ENCODE measurements at places on chromosomes 1 and 21. TPM values are rescaled to one million over a fixed set of nuclear protein-coding genes. Genes with fewer than 3 reads are reported as not detected.

- H3K27ac ChIP-seq = no peak overlapping the region
- no peak for DNase-seq
- peaks cover 80% of the 10 kb centered on the region for H3K36me3 ChIP-seq
- H3K4me3 ChIP-seq = no peak overlapping the region
- peaks cover 3% of the 10 kb centered on the region for H3K4me1 ChIP-seq
These were observed 25.0 kb downstream of the SRSF4 start for GRCh38 chr1:29156543-29157268.

DNA sequence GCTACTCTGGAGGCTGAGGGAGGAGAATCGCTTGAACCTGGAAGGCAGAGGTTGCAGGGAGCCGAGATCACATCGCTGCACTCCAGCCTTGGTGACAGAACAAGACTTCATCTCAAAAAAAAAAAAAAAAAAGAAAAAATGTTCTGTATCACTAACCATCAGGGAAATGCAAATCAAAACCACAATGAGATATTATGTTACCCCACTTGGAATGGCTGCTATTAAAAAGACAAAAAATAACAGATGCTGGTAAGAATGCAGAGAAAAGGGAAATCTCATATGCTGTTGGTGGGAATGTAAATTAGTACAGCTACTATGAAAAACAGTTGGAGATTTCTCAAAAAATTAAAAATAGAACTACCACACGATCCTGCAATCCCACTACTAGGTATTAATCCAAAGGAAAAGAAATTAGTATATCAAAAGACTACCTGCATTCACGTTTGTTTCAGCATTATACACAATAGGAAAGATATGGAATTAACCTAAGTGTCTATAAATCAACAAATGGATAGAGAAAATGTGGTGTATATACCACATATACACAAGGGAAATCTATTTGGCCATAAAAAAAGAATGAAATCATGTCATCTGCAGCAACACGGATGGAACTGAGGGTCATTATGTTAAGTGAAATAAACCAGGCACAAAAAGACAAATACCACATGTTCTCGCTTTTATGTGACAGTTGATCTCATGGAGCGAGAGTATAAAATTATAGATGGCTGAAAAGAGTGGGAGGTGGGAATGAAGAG, 62.6 kb downstream of the ABL2 start:
- H3K36me3 ChIP-seq = no peaks in the 10 kb centered on the region
- no peak overlapping the region for H3K27ac ChIP-seq
- no peak for DNase-seq
- H3K4me1 ChIP-seq = no peaks in the 10 kb centered on the region

Gene LIN9
- total RNA-seq = 2.4 TPM

DNA sequence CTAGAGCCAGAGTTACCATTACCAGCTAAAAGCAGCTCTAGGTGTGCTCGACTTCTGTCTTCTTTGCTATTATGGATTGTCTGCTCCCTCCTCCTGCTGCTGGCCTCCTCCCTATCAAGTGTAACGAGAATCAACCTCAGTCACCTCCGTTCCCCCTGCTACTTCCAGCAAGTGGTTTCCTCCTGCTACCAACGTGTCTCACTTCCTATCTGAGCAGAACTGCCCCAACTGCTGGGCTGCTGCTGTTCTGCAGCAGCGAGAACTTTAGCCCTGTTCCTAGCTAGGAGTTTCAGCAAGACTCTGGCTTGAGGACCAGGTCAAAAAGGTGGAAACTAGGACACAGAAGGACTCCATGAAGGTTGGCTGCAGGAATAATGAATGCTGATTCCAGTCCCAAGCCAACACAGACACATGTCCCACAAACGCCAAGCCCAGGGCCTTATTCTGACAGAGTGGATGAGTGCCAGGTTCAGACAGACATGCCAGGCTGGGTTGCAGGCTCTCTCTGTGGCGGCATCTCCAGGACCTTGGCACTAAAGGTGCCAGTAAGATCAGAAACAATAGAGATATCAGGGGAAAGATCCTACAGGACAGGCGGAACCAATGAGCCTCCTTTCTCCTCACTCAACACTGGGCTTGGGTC, 46.9 kb downstream of the CD34 start:
- no peaks in the 10 kb centered on the region for H3K27me3 ChIP-seq
- no peak overlapping the region for H3K4me3 ChIP-seq
- H3K4me1 ChIP-seq = peaks cover 67% of the 10 kb centered on the region
- peaks cover 27% of the 10 kb centered on the region for H3K36me3 ChIP-seq

Gene CAMK1G
- total RNA-seq = not detected

GRCh38 chr1:182620924-182621585, 16.9 kb upstream of the RGS16 start:
- H3K4me3 ChIP-seq = no peak overlapping the region
- H3K27me3 ChIP-seq = peaks cover 26% of the 10 kb centered on the region
- peaks cover 9% of the 10 kb centered on the region for H3K4me1 ChIP-seq
- DNase-seq = no peak
- H3K27ac ChIP-seq = no peak overlapping the region

Gene SMIM1
- total RNA-seq = 0.78 TPM
